Stimulated activated CD8-positive, alpha-beta memory T cell treated with anti-CD3 and anti-CD28 coated beads, Interleukin-4, amount 100 ng/mL, for 1 hour (primary cell): ENCODE measurements at places on chromosomes 11 and 22.

DNA sequence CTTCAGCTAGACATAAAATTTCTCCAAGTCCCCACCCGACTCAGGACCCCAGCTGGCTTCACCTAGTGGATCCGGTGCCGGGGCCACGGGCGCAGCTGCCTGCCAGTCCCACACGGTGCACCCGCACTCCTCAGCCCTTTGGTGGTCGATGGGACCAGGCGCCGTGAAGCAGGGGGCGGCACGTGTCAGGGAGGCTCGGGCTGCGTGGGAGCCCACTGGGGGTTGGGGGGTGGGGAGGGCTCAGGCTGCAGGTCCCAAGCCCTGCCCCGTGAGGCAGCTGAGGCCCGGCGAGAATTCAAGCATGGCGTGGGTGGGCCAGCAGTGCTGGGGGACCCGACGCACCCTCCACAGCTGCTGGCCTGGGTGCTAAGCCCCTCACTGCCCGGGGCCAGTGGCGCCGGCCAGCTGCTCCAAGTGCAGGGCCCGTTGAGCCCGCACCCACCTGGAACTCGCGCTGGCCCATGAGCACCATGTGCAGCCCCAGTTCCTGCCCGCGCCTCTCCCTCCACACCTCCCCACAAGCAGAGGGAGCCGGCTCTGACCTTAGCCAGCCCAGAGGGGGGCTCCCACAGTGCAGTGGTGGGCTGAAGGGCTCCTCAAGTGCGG is 747.0 kb downstream of the FAM181B start:
- DNase-seq, result no peak

GRCh38 chr11:26225646-26226045 is 106.3 kb upstream of the ANO3 start:
- no peak for DNase-seq

GRCh38 chr11:16404781-16405285 is 48.5 kb upstream of the SOX6 start:
- no peak for DNase-seq

- DNase-seq, result peak; percentile 51
Measured at GRCh38 chr11:67356864-67357561, 3.7 kb upstream of the POLD4 start.

- DNase-seq, result no peak
Measured at GRCh38 chr11:57638005-57638781, 11.5 kb downstream of the YPEL4 start.

GRCh38 chr11:126481303-126481680 is 125.8 kb downstream of the ST3GAL4 start:
- DNase-seq, result no peak
